ENCODE measurements at places on chromosomes 7 and 10. TPM values are rescaled to one million over a fixed set of nuclear protein-coding genes. Genes with fewer than 3 reads are reported as not detected.

DNA sequence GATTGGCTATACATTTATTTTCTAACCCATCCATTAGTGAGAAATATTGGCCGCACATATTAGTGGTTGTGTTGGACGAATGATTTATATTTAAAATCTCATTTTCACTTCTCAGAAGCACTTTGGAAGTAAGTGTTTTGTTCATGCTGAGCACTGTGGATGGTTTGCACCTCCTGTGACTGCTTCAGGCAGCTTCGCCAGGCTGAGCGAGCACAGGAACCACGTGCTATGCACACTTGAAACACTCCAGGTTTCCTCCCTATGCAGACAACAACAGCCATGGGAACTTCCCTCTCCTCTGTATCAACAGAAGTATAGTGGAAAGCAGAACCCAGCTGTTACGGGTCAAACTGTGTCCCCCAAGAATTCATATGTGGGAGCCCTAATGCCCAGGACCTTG lies 67.3 kb upstream of the WDR11 start:
- no peak for DNase-seq

DNA sequence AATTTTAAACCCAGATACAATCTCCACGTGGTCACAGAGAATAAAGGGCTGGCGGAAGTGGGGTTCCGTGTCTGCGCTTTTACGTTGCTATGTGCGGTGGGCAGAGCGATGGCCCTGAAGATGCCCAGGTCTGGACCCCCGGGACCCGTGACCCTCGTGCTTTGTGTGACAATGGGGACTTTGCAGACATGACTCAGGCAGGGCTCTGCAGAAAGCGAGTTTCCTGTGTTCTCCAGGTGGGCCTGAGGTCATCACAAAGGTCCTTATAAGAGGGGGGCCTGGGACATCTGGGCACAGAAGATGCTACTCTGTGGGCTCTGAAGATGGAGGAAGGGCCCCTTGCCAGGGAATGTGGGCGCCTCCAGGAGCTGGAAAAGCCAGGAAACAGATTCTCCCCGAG lies 95.3 kb downstream of the ELFN1 start:
- DNase-seq = no peak

DNA sequence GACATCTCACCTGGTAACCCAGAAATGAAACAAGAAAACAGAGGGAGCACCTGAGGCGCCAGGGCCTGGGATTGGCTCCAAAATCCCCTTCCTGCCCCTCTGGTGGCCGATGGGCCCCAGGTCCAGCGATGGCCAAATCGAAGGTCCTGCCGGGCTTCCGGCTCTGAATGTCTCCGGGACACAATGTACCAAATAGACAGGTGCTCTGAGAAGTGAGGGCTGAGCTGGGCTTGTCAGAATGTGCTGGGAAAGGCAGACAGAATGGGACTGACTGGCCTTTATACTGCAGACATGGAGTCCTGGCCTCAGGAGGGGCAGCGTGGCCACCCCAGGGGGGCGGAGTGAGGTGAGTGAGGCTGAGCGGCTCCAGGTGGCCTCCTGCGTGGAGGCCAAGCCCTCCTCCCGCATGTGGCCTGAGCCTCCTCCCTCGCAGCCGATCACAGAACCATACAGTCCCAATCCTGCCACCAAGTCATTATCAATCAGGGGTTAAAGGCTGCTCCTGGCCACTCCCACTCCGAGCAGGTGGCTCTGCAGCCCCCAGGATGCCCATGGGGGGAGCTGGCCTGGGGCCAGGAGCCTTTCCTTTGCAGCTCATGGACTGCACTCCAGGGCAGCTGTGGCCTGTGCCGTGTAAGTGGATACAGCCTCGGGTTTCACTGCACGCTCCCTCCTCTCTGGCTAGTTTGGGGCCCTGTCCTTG lies 185.5 kb downstream of the ADARB2 start:
- no peak for DNase-seq

- no peak for DNase-seq
Measured at GRCh38 chr10:133150656-133151055, 9.4 kb upstream of the KNDC1 start.

- no peak for DNase-seq
Measured at GRCh38 chr10:92972886-92973285, 87.7 kb upstream of the CYP26C1 start.

DNA sequence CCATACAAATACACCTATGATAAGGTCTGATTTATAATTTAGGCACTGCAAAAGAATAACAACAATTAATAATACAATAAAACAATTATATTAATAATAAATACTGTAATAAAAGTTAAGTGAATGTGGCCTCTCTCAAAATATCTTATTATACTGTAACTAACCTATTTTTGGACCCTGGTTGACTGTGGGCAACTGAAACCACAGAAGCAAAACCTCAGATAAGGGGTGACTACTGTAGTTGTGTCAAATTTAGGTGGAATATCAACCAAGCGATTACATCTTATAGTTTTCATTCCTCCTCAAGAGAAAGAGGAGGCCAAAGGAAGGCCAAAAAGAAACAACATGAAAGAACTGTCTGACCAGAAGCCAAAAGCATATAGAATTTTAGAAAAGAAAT lies 103.9 kb downstream of the SKAP2 start:
- no peak for DNase-seq

DNA sequence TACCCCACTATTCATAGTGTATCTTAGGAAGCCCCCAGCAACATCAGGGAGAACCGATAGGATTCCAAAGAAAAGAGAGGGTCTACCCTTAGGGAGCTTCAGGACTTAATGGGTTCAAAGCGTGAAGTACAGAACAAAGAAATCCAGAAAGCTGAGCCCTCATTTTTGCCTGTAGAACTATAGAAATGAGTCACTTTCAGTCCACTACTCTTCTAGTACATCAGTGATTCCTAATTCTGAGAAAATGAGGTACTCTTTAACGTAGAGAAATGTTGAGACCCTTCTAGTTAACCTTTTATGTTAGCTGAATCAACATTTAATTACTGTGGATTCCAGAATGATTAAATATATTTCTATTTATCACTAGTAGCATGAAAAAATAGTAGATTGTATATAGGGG lies 1.8 kb downstream of the TDRD1 start:
- DNase-seq = no peak

- DNase-seq = no peak
Measured at GRCh38 chr7:44307301-44307900, 18.0 kb downstream of the CAMK2B start.

- DNase-seq = no peak
Measured at GRCh38 chr7:25897261-25897782, 254.7 kb upstream of the NFE2L3 start.

- no peak for DNase-seq
Measured at GRCh38 chr7:158321936-158322615, 265.5 kb downstream of the PTPRN2 start.

The MAT1A gene
- polyA plus RNA-seq = 0.37 TPM

The CCDC71L gene
- 24.3 TPM for polyA plus RNA-seq
